Pancreas (tissue), 10 donors: ENCODE measurements at places on chromosomes 16 and 17.

GRCh38 chr17:81328978-81329926, 34.1 kb upstream of the SLC38A10 start:
- peak; percentile 83 for DNase-seq

GRCh38 chr17:75720656-75721462, at the start of gene ITGB4:
TSS of gene ITGB4 (plus strand) at chr17:75721459. CDS start at chr17:75724704, 3,245 bp downstream.
- DNase-seq = peak; percentile 85

DNA sequence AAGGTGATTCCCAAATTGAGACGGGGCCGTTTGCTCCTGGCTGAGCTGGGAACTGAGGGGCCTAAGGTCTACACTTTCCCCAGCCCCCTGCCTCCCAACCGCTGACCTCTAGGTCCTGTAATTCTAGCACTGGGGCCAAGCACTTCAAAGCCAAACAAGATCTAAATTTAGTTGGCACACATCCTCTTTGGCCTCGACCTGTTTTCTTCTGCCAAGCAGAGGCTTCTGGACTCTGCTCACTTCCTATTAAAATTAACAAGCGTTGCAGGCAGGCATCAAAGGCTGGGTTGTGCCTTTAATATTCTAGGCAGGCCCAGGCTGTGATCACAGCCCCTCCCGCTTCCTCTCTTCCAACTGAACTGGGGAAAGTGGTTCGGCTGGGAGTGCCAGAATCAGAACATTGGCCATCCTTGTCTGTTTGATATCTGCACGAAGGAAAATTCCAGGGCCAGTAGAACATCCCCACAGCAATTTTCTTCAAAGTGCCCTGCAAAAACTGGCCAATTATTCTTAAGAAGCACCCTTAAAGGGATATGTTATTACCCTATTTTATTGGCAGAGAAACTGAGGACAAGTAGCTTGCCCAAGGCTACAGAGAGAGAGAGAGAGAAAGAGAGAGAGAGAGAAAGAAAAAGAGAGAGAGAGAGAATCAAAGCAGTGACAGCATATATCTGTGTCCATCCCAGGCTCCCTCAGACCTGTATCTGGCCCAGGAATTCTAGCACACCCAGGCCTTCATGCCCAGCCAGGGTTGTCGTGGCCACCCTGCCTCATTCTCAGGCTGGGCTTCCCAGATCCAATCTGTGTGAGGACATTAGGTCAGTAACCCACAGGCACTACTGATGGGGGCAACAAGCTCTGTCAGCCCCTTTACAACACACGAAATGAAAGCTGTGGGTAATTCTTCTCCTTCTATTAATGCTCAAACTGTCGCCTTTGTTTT, 12.8 kb upstream of the MT4 start:
- no peak for DNase-seq

- DNase-seq = no peak
These were observed 13.3 kb downstream of the CDR2 start for GRCh38 chr16:22360963-22361659.

DNA sequence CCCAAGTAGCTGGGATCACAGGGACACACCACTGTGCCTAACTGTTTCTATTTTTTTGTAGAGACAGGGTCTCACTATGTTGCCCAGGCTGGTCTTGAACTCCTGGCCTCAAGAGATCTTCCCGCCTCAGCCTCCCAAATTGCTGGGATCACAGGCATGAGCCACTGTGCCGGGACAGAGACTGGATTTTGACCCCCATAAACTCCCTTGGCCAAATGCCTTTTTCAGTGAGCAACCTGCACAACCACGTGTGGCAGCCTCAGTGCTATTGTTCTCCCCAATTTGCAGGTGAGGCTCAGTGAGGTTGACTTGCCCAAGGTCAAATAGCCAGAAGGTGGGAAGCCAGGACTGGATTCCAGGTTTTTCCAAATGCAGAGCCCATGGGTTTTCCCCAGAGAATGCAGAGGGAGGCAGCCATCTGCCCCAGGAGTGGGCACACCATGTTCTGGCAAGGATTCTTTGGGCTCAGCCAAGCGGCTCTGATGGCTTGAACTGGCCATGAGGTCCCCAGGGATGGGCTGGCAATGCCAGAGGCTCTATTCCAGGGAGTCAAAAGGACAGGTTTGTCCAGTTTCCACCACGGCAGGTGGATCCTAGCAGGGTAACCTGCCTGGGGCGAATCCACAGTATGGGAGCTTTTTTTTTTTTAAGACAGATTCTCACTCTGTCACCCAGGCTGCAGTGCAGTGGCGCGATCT, 1.8 kb downstream of the IL27 start:
- DNase-seq = no peak

DNA sequence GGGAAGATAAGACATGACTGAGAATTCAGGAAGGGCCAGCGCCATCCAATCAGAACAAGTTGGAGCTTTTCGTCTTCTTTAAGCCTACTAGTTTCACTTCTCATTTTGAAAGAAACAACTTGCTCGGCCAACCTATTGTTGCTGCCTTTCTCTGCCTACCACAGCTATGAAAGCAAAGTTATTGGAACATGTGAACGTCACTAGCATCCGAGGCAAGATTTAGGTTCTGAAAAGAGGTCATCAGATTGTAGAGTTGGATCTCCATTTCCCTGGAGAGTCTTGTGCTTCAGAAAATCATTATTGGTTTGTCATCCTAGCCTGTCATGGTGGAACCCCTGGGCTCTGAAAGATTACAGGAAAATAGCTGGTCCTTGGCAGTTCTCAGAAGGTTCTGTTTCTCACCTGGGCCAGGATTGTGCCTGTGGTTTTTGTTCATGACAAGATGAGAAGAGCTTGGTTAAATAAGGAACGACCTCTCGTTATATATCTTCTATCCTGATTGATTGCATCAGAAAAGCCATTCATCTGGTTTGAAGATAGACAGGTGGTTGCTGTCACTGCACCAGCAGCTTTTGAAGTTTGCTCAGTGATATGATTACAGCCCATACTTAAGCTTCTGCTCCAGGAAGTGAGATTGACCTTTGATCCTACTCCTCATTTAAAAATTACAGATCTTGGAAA, 25.3 kb downstream of the CDH13 start:
- DNase-seq = no peak

- peak; percentile 27 for DNase-seq
These were observed 12.0 kb upstream of the RNF157 start for GRCh38 chr17:76252040-76252954.

- DNase-seq = no peak
These were observed 198.6 kb downstream of the AATF start for GRCh38 chr17:37147301-37147812.

GRCh38 chr16:75305364-75306098, 54.1 kb upstream of the BCAR1 start:
- peak; percentile 78 for DNase-seq

DNA sequence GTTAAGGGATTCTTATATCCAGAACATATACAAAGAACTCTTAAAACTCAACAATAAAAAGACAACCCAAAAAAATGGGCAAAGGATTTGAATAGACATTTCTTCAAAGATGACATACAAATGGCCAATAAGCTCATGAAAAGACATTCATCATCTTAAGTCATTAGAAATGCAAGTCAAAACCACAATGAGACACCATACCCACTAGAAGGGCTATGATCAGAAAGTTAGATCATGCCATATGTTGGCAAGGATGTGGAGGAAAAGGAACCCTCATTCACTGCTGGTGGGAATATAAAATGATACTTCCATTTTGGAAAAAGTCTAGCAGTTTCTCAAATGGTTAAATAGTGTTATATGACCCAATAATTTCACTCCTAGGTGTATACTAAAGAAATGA, 9.4 kb downstream of the PLD6 start:
- no peak for DNase-seq

- no peak for DNase-seq
These were observed 21.8 kb downstream of the NAA60 start for GRCh38 chr16:3465301-3465700.

- no peak for DNase-seq
These were observed 192.4 kb downstream of the SEC14L1 start for GRCh38 chr17:77332981-77333685.

GRCh38 chr16:83258366-83258928, 549.3 kb upstream of the HSBP1 start:
- no peak for DNase-seq

DNA sequence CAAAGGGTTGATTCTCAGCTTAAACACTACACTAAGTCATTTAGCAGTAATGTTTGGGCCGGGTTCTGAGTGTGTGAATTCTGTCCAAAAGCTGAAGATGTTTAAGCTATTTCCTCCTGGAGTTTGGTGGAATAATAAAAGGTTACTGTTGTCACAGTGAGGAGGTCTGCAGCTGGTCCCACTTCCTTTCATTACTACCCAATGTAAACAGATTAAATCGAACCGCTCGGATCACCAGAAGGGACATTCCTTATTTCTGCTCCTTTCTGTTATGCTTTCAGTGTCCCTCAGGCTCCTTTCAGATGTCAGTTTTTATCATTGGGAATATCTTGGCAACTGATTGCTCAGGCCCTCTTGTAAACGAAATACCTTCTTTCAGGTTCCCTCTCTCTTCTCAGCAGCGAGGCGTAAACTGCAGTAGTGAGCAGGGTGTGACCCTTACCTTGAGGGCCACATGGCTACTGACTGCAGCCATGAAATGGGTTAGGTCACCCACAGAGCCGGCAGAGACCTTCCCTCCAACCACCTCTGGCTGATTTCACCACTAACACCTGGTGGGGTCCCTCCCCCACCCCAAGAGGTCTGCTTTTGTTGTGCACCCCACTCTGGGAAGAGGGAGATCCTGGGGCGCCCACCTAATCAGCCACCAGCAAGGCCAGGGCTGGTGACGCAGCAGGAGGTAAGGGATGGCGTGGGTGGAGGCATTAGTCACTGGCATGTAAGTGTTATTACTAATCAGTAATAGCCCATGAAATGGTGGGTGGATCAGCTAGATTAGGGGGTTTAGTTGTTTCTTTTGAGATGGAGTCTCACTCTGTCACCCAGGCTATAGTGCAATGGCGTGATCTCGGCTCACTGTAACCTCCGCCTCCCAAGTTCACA, 117.6 kb downstream of the VPS53 start:
- no peak for DNase-seq

DNA sequence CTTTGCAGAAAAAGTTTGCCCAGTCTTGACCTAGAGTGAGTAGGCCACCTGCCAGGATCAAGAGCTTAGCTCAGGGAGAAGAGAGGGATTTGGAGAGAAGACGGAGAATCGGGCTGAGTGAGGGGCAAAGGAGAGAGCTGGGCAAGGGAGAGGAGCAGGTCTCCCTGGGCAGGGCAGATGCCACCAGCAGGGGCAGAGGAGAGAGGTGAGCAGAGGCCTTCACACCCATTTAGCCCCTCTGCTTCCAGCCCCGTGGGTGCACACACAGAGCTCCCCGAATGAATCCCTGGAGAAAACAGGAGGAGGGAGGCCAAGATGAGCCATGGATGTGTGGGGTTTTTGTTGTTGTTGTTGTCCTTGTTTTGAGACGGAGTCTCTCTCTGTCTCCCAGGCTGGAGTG, 29.2 kb downstream of the TBX4 start:
- DNase-seq = no peak

DNA sequence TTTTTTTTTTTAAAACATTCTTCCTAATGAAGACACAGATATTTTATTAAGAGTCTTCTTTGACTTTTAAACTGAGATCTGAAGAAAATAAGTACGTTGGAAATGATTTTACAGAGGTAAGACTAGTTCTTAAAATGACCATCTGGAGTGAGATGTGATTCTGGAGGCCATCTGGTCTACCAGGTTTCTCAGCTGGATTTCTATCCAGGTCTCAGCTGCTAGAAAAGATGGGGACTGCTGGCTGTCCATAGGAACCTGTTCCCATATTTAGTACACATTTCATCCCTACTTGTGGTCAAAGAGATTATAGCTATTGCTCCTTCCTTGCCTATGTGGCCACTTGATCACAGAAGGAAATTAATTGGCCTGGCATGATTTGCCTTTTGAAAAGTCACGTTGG, 12.2 kb downstream of the PMFBP1 start:
- no peak for DNase-seq
